T-helper 2 cell (primary cell): ENCODE measurements at places on chromosomes 6 and 20.

GRCh38 chr6:160253714-160254113, 4.9 kb downstream of the SLC22A2 start:
- DNase-seq: no peak

DNA sequence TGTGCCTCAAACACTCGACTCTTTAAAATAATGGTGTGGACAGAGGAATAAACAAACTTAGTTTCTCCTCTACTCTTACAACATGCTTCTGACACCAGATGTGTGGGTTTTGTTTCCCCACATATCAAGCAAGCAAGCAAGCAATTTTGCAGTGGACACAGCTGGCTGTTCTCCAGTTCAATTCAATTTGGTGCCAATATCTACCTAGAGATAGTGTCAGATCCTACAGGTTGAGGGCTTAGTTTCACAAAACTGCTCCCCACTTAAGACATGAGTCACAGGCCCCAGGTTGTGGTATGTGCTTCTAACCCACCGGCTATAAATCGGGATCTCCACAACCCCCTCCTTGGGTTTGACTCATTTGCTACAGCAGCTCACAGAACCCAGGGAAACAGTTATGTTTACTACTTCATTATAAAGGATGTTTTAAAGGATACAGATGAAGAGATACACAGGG, 131.4 kb upstream of the TRAF3IP2 start:
- no peak for DNase-seq

GRCh38 chr6:84356907-84357306, 129.5 kb upstream of the CEP162 start:
- no peak for DNase-seq

DNA sequence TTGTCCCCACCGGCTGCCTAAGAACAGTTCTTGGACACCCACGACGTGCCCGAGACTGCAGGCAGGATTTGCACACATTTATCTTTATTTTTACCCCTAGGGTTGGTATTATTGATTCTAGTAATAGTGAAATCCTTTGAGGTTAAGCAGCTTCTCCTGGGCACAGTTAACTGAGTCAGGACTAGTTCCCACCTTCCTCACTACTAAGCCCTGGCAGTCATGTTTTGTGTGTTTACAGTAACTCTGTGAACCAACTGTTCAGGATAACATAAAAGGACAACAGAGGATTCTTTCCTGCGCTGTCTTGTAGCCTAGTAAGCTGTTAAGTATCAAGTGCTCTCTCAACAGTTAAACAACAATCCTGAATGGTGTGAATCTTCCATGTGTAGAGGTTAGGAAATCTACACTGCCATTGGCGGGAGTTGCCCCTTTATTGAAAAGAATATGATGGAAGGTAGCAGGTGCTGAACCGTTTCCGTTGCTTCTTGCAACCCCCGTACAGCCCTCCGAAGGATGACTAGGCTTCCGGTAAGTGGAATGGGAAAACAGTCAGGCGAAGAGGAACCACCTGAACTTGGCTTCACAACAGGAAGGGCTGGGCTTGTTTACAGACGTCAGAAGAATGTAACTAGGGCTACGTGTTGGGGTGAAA, 979 bp upstream of the SOD2 start:
- DNase-seq: peak; percentile 53

- DNase-seq: peak; percentile 58
These were observed 52.9 kb upstream of the UFL1 start for GRCh38 chr6:96468681-96469224.

- DNase-seq: no peak
These were observed 142.6 kb upstream of the HMGN3 start for GRCh38 chr6:79377047-79377446.

DNA sequence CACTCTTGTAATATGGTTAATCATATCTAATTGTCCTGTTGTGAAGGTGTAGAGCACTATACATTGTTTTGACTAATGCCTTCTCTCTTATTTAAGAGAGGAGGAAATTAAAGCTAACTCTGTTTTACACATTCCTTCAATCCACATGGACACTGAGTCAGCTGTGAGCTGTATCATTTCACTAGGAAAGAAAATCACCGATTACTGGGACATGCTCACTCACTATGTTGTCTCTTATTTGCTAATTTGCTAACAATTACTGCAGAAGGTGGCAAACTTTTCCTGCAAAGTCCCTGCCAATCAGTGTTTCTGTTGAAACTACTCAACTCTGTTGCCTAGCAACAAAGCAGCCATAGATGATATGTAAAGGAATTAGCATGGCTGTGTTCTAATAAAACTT, 98.2 kb downstream of the BCAS1 start:
- no peak for DNase-seq

GRCh38 chr20:51494241-51495110, 48.0 kb downstream of the NFATC2 start:
- no peak for DNase-seq

- peak; percentile 65 for DNase-seq
These were observed 24.1 kb upstream of the ROS1 start for GRCh38 chr6:117449549-117450439.

DNA sequence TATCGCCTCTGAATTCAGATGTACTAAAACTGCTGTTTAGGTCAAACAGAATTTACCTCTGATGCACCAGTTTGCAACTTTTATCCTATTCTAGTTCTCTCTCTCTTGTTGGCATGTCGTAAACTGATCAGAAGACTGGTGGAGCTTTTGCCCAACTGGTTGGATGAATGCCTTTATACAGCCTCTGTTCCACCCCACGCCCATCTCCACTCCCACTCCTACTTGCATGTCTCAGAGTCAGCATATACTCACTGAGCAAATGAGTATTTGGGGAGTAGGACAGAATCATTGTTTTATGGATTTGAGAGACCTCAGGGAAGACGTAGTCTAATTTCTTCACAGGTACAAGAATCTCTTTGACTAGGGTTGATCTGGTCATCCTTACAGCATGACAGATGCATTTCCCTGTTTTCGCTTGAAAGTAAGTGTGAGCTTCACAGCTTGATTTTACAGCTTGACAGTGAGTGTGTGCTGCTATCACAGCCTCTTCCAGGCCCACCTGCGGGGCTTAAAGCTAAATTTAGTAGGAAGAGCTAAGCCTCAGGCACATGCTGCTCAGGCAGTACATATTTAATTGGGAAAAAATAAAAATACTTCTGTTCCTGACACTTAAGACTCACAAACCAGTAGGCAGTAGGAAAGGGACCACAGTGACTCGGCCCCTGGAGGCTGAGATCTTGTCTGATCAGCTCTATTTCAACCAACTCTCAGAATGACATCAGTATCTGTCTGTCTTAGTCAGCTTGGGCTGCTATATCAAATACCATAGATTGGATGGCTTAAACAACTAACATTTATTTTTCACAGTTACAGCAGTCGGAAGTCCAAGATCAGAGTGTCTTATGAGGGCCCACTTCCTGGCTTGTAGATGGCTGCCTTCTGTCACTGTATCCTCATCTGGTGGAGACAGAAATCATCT, 30.4 kb downstream of the TRMT6 start:
- no peak for DNase-seq

DNA sequence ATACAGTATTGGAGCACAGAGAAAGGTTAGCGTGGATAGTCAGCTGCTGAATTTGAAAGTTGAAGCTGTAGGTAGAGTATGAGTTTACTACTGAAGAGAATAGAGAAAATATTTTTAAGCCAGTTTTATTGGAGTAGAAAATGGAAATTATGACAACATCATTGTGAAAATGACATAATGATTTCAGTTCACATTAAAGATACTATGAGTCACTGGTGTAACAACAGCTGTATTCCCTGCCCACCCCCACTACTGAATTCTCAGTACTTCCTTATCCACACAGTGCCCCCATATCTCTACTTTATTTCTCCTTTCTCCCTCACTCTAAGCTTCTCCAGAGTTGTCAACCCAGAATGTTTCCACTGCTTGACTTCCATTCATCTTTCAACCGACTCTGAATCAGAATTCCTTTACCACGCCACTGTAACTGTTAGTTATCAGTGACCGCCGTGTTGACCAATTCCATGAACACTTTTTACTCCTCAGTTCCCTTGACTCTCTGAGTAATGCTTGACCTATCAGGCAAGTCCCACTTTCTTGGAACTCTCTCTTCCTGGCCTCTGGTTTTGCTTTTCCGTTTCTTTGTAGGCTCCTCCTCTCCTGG, 139.6 kb downstream of the AIG1 start:
- no peak for DNase-seq

DNA sequence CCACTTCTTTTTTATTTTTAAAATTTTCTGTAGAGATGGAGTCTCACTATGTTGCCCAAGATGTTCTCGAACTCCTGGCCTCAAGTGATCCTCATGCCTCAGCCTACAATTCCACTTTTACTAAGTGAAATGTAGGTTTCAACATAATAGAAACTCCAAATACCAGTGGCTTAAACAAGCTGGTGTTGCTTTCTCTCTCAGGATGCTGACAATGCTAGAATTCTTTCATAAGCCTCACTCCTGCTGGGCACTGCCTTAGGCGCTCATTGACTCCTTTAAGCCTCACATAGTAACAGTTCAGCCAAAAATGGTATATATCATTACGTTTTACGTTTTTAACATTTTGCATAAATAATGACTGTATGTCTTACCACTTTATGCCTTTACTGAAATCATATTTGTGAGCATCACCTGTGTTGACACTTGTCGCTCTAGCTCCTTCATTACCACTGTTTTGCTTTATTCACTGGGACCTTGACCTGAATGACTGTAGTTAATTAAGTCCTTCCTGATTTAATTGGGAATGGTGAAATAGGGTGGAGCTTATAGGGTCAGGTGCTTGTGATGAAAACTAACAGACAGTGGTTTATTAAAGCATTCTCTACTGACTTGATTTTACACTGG, 3.9 kb upstream of the CST9 start:
- DNase-seq: no peak

DNA sequence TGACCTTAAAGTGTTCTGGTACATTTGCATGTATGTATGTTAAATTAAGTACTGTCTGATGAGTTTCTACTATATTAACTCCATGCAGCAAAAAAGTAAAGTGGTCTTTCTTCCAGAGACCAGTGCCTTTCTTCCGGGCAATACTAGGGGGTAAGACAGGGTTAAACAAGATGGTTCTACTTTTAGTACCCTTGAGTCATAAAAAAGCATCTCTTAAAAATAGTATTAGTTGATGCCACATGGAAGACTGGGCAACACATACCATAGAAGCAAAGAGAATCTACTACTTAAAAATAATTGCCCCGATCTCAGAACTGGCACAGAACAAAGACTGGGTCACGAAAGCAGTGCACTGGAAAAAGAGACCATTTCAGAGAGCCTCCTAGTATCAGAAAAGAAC, 66.2 kb downstream of the SESN1 start:
- no peak for DNase-seq

- no peak for DNase-seq
These were observed 185.6 kb upstream of the CST7 start for GRCh38 chr20:24763386-24764026.

GRCh38 chr6:134619077-134619476, 301.2 kb upstream of the SGK1 start:
- no peak for DNase-seq

DNA sequence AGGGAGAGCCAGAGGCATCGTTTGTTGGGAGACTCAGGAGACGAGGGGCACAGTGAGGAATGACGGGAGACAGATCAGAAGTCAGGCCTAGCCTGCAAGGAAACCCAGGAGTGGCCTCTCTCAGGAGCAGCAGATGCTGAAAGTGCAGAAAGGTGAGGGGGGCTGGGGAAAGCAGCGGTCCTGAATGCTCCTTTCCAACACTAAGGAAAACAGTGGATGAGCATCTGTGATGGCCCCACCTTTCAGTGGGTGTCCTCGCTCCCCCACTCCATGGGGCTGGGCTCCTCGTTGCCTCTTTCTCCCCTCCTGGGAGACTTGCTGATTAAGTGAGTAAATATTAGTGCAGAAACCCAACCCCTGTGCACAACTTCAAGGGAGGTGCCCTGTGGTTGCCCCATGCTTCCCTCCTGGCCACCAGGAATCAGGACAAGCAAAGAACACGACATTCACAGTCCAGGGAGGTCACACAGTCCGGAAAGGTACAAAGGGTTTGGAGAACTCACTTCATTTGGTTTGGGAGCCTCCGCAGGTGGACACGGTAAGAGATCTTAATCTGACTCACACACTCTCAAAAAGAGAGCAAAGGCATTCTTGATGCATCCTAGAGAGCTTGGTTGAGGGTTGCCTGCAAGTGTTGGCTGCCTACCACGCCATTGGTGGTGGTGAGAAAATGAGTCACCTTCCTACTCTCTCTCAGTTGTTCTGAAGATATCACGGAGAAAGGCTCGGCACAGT, 9.7 kb upstream of the BPIFB1 start:
- DNase-seq: no peak
